ENCODE measurements at places on chromosomes 3 and 15.

DNA sequence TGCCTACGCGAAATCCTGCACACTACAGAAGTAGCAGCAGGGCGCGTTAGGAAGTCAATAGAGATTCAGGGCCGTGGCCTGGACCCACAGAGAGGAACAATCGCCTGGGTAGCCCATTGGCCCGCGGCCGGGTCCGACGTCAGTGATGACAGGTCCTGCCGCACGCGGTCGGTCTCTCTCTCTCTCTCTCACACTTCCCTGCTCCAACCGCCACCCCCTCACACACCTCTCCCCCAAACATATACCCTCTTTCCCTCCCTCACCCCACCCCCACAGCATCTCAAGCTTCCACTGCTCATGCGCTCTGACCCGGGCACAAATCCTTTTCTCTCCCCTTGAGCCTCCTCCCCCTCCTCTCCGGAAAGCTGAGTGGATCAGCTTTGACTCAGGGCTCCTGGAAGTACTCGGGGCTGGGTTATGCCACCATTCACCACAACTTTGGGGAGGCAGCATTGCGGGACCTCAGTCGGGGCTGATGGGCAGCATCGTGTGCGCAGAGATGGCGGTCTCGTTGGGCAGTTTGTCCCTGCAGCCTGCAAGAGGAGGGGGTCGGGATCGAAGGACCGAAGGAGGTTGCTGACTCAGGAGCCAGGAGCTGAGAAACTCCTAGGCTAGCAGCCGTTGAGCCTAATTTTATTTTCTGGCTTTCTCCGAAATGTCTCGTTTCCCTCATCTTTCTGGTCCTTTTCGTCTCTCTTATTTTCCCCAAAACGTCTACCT lies 9.0 kb downstream of the ZIC4 start:
- DNase-seq, result no peak

DNA sequence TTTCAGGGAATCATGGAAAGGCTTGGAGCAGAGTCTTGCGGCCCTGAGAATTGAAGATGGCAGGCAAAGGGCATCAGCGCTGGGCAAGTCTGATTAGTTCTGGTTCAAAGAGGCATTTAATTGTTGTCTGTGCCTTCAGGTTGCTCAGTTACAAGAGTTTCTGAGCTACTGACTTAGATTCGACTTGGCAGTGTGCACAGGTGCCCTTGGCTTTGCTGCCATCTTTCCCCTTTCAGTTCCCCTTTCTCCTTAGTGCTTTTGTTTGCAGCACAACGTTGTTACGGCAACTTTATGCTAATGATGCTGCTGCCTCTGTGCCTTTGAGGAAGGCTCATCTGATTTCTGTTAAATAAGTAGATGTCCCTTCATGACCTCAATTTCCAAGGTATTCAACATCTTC lies 12.5 kb downstream of the P2RY14 start:
- DNase-seq, result no peak

DNA sequence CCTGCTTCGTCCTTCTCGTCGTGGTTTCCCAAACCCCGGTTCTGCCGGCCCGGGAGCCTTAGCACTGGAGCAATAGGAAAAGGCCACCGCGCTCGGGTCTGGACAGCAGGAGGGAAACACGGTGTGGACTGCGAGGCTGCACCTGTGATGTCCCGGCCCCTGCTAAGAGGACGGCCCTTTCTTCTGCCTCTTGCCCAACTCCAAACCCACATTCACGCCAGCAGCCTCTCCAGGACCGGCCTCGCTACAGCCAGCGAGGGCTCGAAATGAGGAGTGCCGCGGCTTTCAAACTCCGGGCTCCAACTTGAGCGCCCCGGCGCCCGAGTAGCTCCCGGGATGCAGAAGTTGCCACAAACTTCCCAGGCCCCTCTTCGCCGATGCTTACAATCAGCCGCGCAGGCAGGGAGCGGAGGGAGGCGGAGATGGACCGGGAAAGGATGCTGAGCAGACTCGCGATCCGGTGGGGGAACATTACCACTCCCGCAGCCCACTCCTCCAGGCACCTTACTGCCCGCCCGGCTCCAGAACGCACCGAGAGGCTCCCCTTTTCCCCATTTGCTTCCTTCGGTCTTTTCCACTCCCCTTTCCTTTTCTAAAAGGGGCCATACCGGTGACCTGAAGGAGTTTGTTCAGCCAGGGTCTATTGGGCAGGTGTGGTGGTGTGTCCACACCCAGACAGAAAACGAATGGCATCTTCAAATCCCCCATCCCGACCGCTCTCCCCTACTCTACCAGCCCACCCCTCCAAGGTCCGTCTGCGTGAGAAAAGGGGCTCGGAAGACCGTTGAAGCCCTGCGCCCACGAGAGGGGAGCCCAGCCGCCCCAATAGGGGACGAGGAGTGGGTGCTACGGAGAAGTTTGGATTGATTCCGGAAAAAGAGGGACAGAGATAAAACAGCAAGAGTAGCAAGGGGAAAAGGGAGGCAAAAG lies 18.8 kb upstream of the SATB1 start:
- DNase-seq, result peak; percentile 13

DNA sequence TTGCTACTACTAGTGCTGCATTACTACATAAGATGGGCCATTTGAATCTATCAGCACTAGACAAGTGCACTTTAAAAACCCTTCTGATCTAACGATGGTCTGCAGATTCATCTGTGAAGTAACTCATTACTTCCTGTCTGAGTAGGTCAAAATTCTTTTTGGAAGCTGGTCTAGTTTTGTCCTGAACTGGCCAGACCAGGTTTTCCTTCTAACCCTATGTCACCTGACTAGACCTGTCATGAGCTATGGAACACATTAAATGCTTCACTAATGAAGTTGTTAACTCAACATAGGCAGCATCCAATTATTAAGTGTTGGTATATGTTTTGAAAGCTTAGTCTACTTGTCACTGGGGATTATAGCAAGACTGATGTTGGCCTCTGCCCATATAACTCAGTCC lies 10.1 kb upstream of the RBM5 start:
- no peak for DNase-seq

GRCh38 chr15:77493324-77493907 lies 72.7 kb downstream of the HMG20A start:
- no peak for DNase-seq

GRCh38 chr3:136714020-136714419 lies 38.2 kb downstream of the STAG1 start:
- no peak for DNase-seq

DNA sequence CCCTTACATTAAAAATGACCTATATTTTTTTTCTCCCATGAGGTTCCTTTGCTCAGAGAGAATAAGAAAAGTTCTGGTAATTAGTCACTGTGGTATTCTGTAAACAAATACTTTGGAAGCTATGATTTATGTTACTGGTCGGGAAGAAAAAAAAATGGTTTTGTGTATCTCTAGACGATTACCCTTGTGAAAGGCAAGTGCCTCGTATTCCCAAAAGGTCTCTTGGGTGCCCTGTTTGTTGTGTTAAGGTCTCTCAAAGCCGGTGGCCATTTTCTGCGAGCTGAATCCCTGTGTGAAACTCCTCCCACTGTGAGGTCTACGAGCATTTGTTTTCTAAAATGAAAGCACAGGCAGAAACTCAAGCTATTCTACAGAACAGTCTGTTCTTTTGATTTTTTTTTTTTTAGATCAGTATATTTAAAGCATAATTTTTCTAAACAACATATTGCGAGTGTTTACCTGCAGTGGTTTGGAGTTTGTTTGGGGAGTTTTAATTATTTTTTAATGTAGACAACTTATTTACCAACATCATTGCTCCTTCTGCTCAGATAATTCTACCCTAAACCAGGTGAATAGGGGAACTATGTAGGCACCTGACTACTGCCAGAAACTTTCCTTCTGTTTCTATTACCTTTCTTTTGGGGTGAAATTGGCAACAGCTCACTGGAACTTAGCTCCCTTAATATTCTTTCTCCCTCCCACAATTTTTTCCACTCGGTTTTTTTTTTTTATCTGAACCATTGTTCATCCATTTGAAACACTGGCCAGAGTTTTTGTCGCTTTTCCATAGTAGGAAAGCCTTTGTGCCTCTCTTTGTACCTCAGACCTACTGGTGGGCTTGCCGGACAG lies 44.0 kb downstream of the ZBTB38 start:
- peak; percentile 81 for DNase-seq

GRCh38 chr15:29922191-29922590 lies 99.9 kb upstream of the TJP1 start:
- no peak for DNase-seq

GRCh38 chr3:176795891-176796290 lies 401.4 kb downstream of the TBL1XR1 start:
- no peak for DNase-seq

DNA sequence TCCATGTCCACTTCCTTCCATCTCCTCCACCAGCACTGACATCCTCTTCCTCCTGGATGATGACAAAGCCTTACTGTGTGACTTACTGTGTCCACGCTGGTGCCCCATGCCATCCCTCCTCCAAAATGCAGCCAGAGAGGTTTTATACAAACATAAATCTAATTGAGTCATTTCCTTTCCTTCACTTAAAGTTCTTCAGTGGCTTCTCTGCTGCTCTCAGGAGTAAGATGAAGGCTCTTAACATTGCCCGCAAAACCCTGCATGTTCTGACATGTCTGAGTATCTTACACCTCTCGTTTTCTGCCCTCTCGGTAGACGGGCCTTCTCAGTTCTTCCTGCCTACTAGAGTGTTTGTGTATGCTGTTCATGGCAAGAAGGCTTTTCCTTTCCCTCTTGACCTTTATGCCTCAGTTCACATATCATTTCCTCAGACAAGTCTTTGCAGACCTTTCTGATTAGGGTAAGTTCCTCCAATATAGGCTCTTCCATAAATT lies 175.5 kb downstream of the CFAP20DC start:
- no peak for DNase-seq

DNA sequence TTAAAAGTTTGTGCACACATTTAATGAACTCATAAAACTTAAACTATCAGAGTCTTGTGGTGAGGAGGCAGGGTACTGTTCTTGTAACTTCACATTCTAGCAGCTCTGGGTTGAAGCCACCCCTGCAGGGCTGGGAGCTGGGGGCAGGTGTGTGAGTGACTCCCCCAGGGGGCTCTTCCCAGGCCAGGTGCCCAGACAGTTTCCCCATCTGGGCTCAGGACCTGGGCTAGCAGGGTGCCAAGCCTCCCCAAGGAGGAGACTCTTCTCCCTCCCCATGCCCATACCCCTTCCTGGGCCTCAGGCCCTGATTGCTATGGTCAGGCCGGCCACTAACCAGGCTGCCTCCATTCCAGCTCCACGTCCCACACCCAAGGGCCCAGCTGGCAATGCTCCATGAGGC lies 22.0 kb upstream of the CHCHD6 start:
- DNase-seq, result no peak

DNA sequence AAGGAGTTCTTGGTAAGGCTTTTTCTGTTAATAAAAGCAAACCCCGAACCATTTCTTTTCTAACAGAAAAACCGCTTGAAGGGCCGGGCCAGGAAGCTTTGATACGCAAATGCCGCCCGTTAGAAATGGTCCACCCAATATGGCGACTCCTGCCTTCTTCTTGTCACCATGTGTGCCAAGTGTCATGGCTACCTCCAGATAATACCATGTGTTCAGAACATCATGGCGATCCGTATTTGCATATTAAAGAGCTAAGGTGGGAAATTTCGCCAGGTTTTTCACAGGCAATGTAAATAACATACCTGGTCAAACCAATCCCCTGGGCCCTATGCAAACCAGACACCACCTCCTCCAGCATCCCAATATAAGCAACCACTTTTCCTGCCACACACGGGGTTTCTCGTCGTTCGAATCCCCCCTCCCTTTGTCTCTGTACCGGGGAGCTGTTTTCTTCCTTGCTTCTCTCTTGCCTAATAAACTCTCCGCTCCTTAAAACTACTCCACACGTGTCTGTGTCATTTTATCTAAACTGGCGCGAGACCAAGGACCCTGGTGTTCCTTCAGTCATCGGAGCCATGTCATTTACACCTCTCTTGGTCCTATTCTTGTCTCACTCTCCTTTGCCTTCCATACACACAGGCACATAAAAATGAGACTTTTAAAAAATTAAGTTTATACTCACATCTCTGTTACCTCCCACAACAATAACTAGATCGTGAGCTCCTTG lies 34.5 kb downstream of the NCEH1 start:
- DNase-seq, result no peak

- no peak for DNase-seq
Observed at GRCh38 chr3:14186854-14187458, 8.3 kb downstream of the LSM3 start.

DNA sequence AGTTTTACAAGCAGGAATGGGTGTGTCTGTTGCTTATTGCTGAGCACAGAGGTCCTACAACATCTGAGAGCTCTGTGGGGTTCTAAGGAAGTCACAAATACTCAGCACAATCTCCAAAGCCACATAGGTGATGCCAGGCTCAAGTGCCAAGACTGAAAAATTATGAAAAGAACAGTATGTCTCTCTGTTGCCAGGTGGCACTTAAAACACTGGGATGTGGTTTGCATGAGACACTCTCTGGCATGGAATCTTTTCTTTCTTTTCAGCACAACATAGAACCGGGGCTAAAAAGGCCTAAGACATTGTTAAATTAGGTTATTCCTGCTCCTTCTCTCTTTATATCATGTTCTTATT lies 127.3 kb upstream of the PRICKLE2 start:
- no peak for DNase-seq

DNA sequence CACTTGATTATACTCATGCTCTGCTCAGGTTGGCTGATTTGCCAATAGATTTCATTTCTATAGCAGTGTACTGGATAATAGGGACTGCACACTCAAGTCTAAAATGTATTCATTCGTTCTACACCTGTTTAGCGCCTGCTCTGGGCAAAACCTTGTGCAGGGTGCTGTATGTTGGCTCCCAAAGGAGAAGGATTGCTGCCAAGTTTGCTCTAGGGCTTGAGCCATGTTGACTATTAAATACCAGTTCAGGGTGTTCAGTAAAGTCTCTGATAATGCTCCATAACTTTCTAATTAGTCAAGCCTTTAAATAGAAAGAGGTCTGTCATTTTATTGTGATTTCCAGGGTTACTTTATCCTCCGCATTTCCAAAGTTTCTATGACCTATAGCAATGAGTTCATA lies 470.2 kb downstream of the MAGI1 start:
- DNase-seq, result peak; percentile 2

DNA sequence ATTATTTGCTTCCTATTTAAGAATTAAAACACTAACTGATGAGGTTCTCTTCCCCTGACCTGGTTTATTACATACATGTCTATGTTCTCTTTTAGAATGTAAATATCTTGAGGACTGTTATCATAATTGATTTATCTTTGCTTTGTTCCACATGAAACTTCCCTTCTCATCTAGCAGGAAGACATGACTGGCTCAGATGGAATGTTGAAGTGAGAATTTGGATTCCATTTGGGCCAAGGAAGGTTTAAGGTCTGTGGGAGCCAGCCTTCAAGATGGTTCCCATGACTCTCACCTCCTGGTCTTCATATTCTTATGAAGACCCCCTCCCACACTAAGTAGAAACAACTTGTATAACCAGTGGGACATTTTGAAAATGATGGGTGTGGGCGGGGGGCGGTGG lies 222.2 kb upstream of the GADL1 start:
- no peak for DNase-seq

Data from NCI-H1092 treated with DMSO at 0.1 percent for 48 hours (cell line).